ENCODE measurements at places on chromosomes 5 and 9.

DNA sequence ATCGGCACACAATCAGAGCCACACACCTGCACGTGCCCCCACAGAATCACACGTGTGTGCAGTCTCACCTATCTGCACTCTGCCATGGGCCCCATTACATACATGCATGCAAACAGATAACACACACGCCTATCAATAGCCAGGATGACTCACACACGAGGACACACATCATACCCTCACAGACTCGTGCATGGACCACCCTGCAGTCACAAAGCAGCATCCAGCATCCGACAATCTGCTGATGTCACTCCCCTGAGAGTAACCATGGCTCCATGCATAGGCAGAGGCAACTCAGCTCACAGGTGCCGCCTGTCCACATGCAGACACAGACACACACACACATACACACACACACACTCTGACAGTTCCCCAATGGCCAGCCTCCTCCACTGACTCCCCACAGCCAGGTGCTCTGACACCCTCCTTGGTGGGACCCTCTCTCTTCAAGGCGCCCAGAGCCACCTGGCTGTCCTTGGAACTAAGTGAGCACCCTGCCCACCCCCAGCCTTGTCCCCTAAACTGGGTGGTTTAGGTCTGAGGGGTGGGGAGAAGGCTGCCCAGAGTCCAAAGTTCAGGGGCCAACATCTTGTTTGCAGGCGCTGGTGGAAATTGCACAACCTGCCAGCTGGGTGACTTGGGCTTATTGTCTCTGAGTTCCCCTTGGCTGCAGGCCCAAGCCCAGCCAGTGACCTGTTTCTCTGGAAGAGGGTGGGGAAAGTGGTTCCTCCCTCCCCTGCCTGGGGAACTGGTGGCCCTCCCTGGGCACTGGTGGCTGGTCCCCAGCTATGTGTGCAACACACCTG is 34.6 kb upstream of the NEK6 start:
- no peak for DNase-seq

- DNase-seq: no peak
These were observed 232.8 kb downstream of the PDE4D start for GRCh38 chr5:59660737-59661136.

GRCh38 chr5:74095871-74096270 is 469.9 kb downstream of the ARHGEF28 start:
- DNase-seq: no peak

DNA sequence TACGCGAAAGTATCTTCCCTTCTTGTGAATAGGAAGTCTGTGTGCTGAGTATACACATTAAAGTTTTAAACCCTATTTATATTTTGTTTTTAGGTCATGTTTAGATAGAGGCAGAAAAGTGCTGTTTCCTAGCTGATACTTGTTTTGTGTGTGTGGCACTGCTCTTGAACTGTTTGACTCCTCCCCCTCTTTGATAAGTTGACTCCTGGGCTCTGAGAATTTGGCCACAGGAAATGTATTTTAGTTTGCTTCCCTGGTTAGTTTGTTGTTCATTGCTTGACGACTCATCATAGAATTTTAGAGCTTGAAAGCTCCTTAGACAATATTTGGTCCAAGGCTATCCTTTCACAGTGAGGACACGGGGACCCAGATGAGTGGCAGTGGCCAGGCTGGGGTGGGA is 2.0 kb upstream of the CDC14B start:
- DNase-seq: peak; percentile 8

DNA sequence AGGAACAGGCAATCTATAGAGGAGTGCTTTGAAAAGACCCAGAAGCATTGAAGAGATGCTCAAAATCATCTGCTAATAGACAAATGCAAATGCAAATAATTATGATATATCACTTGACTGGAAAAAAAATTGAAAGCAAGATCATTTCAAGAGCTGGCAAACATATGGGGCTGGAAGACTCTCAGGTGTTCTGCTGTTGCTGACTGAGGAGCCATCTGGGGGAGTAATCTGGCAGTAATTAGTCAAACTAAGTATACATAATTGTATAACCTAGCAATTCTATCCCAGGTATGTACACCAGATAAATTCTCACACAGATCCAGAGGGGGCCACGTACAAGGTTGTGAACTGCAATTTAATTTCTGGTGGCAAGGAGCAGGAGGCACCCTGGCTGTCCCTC is 4.6 kb upstream of the HMHB1 start:
- DNase-seq: no peak

DNA sequence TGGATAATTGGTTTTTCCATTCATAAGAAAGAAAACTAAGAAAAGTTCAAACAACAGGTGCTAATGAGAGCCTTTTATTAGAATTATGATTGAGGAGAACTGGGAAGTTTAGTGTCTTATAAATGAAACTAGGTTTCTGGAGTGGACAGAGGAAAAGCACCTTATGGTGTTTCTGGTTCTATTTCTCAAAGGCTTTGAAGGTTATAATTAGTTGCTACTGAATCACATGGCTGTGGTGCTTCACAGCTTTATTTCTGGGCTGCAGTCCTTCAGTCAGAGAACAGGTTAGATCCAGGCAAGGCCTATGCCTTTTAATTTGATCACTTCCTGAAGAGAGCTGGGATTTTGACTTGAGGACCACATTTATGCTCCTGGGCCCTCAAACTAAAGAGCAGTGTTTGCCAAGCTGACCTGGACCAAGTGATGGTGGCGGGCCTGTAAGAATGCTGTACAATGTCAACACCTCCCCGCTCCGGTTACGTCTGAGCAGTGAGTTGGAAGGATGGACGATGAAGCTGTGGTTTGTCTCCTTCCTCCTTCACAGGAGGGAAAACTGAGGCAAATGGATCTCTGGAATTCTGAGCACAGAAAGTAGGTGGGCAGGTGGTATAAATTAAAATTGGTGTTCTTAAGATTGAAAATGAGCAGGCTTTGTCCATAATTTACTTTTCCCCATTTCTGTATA is 56.0 kb downstream of the ZNF462 start:
- no peak for DNase-seq

GRCh38 chr5:135371622-135372232 is 27.3 kb downstream of the MACROH2A1 start:
- no peak for DNase-seq

DNA sequence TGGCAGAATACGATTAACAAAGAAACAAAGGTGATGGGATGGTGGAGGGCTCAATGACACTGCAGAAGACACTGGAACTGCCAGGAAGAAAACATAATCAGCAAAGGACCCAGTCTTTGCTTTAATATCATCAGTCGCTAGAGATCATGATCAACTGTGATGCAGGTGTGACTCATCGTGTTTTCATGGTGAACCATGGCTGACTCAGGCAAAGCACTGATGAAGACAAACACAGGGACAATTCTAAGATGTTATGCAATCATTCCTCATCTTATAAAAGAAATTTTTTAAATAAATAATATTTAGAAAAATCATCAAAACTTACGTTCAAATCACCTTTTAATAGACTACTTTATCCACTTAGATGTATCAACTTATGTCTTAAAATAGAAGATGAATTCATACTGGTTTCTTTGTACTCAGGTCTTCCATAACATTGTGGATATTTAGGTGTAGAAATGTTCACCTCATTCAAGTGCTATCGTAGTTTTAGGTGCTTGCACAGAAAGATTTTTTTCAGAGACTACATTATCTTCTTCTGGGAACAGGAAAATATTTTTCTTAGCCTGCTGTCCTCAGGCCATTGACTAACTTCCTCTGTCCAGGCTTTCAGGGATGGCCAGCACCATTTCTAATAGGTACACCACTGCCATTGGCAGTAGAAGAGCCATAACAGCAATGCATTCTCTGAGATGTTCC is 673.4 kb upstream of the MEF2C start:
- no peak for DNase-seq

DNA sequence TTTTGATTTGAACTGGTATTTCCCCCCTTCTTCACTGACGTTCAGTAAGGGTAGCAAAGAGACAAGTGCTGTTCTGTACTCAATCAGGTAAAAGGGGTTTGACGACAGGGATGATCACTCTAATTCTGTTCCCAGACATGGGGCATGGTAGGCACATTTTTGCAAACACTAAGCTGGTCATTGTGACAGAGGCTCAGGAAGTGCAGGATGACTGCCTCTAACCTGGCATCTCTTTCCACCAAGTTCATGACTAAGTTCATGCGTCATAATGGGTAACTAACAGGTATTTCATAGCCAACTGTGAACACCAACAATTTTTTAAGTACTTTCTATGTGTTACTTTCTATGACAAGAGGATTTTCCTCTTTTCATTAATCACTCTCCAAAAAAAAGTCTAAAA is 166.5 kb downstream of the MAPKAP1 start:
- no peak for DNase-seq

DNA sequence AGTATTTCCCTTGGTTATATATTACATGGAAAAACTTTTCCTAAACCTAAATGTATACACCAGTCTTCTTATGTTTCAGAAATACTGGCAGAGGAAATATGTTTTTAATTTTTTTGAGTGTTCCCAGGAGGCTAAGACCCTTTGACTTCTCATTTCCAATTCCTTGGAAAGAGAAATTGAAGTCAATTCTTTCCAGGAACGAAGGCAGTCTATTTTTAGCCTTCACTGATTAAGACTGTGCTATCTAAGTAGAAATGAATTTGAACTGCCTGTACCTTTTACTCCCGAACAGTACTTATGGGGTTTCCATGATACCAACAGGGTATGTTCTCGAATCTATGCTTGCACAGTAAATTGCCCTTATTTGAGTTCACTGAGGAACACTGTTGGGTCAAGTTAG is 340.3 kb upstream of the CD180 start:
- no peak for DNase-seq
